ENCODE measurements at places on chromosomes 6 and 20.
A peak's percentile ranks its signal among the peaks of the same experiment; 100 is the strongest.

DNA sequence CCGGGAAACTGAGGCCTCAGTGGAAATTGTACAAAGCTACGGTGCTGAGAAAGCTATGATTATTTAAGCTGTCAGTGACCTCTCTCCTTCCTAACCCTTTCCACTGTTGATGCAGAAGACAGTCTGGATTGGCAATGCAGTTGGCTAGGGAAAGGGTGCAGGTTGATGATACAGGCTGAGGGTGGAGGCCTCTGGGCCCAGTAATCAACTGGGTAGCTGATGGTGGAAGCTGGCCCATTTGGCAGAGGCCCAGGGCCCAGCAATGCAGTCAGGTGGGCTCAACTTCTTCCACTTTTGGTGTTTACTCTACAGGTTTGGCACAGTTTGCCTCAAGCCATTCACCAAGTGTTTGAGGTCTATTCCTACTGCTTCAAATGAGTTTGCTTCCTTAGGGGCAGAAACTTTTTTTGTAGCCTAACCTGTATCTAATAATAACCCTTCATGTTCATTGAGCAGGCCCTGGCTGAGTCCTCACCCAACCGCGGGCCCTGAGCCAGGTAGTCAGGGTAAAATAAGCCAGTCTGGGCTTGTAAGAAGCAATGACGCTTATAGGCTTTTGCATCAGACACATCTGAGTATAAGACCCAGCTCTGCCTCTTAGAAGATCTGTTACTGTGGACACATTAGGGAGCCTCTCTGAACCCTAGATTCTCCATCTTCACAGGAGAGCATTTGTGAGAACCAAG, 12.1 kb downstream of the BCL2L1 start:
- no peak for DNase-seq

DNA sequence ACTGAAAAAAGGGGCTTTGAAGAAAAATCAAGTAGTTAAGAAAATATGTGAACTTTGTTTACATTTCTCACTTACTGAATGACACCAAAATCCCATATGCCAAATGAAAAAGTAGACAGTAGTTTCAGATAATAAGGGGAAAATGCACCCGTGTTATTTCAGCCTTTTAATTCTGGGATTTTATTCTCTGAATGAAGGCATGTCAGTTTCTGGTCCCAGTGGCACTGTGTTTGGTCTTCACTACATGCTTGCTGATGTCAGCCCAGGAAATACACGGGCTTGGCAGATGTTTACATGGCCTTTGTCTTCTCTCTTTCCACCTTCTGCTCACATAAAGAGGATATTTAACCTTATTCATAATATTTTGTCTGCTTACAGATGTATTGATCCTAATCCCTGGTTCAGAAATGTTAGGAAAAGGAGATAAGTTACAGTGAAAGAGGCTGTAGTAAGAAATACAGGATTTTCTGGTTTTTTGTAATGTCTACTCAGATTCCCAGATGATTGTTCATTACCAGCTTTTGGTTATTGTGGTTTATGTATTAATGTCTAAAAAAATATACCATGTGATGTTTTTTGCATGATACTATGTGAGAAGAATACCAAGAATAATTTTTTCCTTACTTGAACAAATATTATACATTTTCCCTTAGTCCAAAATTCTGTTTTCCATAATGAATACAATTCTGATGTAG, 27.7 kb downstream of the DSE start:
- DNase-seq: no peak

GRCh38 chr6:57068061-57068460, 21.6 kb downstream of the KIAA1586 start:
- no peak for DNase-seq

DNA sequence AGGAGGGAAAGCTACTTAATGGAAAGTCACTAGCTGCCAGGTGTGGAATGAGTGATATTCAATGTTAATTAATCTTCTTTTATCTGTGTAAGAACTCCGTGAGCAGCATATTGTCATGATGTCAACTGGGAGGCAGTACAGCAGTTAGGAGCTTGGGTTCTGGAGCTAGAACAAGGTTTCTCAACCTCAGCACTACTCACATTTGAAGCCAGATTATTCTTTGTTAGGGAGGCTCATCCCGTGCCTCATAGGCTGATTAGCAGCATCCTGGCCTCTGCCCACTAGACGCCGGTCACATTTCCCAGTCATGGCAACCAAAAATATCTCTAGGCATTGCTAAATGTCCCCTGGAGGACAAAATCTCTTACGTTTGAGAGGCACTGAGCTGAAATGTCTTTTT, 41.2 kb downstream of the BCAS1 start:
- DNase-seq: no peak

DNA sequence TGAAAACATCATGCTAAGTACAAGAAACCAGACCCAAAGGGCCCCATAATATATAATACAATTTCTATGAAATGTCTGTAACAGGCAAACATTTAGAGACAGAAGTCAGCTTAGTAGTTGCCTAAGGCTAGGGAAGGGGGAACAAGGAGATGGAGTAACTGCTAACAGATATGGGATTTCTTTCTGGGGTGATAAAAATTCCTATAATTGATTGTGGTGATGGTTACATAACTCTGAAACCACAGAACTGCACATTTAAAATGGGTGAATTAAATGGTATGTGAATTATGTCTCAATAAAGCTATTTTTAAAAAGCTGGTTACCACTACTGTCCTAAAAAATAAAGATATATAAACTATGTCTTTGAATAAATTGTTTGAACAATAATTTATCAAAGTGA, 3.2 kb downstream of the CEP162 start:
- no peak for DNase-seq

- no peak for DNase-seq
Measured at GRCh38 chr6:1519597-1519996, 90.1 kb upstream of the FOXC1 start.

- DNase-seq: no peak
Measured at GRCh38 chr6:158002249-158002950, 20.7 kb downstream of the SYNJ2 start.

- peak; percentile 35 for DNase-seq
Measured at GRCh38 chr6:70107852-70108629, 194.8 kb downstream of the COL9A1 start.

DNA sequence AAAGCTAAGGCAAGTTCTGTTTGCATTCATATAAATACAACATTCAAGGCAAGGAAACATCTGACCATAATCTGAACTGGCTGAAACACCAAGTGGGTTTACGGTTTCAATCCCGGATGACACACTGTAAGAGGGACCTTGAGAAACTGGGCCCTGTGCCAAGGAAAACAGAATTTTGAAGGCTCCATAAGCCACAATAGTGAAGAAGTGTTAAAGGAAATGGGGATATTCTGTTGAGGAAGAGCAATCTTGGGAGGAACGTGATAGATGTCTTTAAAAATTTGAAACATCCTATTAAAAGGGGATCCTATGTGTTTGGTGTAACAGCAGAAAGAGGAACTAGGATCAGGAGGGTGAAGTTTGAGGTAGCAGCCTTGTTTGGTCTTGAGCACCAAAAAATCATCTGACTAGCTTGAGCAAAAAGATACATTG, 82.4 kb upstream of the TAB2 start:
- peak; percentile 58 for DNase-seq

DNA sequence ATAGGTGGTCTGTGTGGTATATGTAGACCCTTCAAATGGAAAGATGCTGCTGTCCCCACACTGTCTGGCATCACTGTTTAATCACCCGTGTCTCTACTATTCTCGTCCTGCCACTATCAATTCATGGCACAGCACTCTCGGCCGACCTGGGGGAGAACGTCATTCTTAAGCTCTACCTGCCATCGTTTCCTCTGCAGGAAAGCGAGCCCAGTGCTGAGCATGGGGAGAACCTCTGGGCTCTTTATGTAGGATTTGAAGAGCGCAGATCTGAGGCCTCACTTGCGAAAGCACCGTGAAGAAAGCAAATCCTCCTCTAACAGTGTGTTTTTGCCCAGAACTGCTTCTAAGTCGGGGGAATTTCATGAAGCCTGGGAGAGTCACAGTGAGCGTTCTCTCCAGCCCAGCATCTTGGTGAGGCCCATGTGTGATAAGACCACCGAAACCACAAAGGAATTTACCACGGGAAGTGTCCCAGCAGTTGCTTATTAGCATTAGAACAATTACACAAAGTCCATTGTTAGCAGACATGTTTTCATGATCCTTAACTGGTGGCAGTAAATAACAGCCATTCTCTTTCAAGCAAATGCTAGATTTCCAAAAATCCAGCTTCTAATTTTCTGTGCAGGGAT, 124.3 kb downstream of the SCML4 start:
- no peak for DNase-seq

DNA sequence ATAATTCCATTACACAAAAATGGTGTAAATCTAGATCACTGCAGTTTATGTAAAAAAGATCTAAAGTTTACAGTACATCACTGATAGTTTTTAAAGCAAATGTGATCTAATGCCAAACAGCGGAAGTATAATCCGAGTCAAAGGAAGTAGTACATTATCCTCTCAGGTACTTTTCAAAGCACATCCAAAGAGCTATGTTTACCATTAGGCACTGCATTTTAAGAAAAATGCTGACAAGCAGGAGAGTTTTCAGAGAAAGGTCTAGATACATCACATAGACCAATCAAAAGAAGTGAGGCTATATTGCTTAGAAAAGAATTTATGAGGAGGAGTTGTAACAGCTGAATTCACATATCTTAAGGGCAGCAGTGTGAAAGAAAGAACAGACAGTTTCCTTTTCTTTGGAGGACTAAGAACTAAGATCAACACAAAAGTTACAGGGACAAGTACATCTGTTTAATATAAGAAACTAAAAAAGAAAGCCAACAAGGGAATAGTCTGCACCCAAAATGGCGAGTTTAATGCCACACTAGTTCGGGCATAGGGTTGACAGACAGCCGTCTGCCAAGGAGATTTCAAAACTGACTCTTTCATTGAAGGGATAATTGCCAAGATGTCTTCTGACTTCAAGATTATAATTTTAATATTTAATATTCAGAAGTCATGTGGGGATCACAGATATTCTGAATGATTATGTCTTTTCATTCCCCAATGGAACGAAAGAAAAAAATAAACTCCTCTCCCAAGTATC, 1.4 kb downstream of the ZNF184 start:
- DNase-seq: no peak

- no peak for DNase-seq
Measured at GRCh38 chr20:25489221-25489871, 81.9 kb downstream of the GINS1 start.

- DNase-seq: no peak
Measured at GRCh38 chr20:4946986-4947385, 54.3 kb downstream of the SLC23A2 start.

DNA sequence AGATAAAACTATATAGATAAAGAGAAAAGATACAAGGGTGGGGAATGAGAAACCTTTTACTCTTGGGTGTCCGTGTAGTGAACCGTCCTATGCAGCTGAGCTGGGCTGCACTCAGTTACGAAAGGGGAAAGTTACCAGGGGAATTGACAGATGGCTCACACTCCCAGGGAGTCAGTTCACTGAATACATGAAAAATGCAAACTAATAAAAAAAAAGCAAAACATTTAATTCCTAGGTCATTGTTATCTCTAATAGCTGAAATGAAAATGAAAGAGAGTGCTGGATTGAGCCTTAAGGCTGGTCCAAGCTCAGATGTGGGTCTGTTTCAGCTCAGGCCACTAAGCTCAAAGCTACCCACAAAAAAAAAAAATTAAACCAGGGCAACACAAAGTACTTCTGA, 138.0 kb downstream of the THBS2 start:
- DNase-seq: no peak

DNA sequence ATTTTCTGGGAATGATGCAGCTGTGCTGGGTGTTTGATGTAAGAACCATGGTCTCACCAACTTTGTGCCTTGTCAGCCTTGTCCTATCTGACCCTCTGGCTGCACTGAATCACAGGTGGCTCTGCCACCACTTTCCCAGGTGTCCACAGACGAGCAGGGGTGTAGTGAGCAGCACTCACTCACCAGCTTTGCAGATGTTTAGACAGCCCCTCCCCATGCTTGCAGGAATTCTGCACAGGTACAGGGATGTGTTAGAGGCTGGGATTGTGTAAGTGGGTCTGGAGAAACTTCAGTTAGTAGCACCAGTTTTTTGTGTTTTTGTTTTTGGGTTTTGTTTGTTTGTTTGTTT, 88.2 kb upstream of the NAA20 start:
- DNase-seq: no peak

DNA sequence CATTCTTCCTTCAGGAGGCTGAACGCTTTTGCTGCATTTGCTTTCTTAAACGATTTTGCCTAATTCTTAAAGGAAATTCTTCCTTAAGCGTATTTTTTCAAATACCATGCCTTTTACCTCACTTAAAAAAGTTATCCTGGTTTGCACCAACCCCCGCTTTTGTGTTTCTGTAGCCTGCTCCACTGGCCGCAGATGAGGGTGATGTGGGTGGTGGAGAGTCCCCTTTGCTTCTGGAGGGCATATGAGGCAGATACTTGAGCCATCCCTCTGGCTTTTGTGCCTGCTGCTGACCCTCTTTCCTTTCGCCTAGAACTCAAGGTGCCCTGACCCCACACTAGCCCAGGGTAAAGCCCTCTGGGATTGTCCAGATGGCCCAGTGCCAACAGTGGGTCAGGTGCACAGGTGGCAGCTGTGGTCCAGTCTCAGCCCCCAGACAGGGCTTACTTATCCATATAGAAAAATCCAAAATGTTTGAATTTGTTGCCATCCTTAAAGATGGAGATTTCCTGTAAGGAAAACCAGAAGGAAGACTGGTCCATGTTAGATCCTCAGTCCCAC, 43.9 kb downstream of the SPATA2 start:
- DNase-seq: no peak

DNA sequence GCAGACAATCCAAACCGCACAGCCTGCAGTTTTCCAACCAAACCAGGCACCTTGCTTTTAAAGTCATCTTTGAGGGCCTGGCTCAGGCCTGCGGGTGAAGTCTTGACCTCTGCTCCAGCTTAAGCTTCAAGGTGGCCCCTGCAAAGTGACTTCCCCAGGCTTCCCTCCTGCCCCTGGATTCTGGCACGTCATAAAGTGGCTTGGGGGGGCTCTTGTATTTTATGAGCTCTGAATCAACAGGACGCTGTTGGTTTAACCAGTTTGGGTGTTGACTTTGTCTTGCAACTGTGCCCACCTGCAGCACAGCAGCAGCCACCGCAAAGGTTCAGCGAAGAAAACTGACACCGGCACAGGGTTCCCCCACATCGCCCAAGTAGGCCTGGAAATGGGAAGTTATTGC, 81.2 kb downstream of the NFATC2 start:
- no peak for DNase-seq

GRCh38 chr20:58072695-58073671, 155.5 kb downstream of the ANKRD60 start:
- peak; percentile 6 for DNase-seq

DNA sequence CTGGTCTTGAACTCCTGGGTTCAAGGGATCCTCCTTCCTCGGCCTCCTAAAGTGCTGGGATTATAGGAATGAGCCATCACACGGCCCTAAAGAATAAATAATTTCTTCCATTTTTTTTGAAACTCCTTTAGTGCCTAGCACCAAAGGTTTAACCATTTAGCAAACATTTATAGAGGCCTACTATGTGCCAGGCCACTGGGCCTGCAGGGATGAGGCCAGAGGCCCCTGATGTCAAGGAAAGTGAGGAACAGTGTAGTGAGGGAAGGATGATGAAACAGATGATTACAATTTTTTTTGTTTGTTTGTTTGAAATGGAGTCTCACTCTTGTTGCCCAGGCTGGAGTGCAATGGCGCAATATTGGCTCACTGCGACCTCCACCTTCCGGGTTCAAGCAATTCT, 33.8 kb downstream of the ZNF341 start:
- DNase-seq: no peak

- DNase-seq: no peak
Measured at GRCh38 chr20:25987073-25987927, 290.6 kb upstream of the ZNF337 start.

GRCh38 chr6:151004383-151005024, 139.0 kb downstream of the MTHFD1L start:
- peak; percentile 27 for DNase-seq

GRCh38 chr20:63406011-63406410, 44.9 kb upstream of the CHRNA4 start:
- no peak for DNase-seq

- no peak for DNase-seq
Measured at GRCh38 chr6:13769655-13770053, 44.7 kb downstream of the MCUR1 start.
